NCI-H1694 (cell line): ENCODE measurements at places on chromosomes 2 and 18.
A peak's percentile ranks its signal among the peaks of the same experiment; 100 is the strongest.

- no peak for DNase-seq
Observed at GRCh38 chr2:85709401-85709811, 15.2 kb downstream of the GNLY start.

DNA sequence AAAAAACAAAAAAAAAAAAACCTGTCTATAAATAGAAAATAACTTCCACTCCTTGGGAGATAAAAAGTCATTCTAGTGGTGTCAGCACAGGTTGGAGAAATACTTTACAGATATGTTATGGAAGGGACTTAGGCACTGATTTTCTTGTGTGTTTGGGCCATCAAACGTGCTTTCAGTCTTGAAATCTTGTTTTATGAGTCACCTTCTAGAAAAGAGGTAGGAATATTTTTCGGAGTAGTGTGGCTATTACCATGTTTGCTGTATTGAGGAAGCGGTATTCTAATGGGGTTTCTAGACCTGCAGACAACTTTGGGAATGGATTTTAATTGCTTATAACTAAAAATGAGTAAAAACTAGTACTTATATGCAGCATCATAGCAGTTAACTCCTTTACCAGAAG is 12.0 kb downstream of the HNMT start:
- DNase-seq, result no peak

DNA sequence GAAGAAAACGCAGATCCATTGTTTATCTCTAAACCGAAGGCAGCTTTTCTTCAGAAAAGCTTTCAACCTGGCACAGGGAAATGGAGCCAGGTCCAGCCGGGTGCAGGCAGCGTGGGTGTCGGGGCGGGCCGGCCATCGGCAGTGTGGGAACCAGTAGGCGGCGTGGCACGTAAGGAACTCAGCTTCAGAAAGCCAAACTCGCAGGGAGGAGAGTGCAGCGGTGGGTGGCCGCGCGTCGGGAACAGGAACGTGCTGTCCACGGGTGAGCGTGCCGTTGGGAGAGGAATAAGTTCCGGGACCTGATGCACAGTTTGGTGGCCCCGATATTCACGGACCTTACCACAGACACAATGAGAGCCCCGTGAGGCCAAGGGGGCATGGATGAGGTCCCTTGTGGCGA is 270.4 kb downstream of the TWIST2 start:
- no peak for DNase-seq

DNA sequence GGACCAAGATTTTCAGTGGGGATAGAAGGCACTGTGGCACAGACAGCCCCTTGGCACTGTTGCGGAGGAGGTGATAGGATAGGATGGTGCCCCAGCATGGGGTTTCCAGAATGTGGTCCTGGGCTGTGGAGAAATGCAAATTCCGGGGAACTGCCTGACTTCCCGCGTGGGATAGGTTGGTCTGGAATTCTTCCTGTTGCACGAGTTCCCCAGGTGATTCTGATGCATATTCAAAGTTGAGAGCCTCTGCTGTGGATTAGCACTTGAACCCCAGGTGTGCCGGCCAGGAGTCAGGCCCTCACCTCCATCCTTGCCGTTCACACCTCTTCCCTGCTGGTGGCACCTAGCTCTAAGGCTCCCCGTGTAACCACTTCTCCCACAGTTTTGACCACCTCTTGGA is 15.5 kb downstream of the NCK2 start:
- no peak for DNase-seq

GRCh38 chr2:152460567-152460966 is 125.6 kb downstream of the FMNL2 start:
- no peak for DNase-seq

- no peak for DNase-seq
Observed at GRCh38 chr2:105904938-105905337, 160.2 kb downstream of the NCK2 start.

- no peak for DNase-seq
Observed at GRCh38 chr2:160331258-160332025, 131.4 kb upstream of the ITGB6 start.

GRCh38 chr2:26925100-26925791 is 45.2 kb upstream of the MAPRE3 start:
- DNase-seq, result no peak

GRCh38 chr2:198214114-198214596 is 409.8 kb downstream of the PLCL1 start:
- no peak for DNase-seq

DNA sequence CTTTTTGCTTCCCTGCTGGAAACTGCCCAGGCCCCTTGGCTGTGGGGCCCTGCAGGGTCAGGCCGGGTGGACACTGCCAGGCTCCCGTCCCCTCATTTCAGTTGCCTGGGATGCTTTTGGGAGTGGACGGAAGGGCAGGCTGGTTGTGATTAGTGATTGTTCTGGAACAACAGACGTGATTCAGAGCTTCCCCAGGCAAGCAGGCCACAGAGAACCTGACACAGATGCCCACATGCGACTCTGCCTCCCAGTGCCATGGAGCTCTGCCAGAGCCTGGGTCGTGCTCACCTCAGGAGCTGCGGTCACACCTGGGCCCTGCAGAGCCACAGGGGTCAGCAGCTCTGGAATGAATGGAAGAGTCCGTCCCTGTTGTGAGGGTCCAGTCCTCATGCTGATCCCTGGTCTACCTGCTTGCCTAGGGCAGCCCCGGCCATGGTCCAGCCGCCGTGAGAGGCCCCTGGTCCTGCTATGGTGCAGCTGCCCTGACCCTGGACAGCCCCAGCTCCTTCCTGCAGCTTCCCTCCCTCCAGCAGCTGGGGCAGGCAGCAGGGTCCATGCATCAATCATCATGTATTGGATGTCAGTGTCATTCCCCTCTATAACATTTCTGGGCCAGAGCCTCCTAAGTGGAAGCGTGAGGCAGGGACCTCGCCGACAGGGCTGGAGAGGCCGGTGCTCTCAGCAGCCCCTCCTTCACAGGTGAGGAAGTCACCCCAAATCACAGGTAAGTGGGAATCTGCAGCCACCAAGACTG is 518.6 kb upstream of the MYT1L start:
- DNase-seq, result no peak

GRCh38 chr18:77124452-77124922 is 8.1 kb downstream of the MBP start:
- DNase-seq, result no peak

DNA sequence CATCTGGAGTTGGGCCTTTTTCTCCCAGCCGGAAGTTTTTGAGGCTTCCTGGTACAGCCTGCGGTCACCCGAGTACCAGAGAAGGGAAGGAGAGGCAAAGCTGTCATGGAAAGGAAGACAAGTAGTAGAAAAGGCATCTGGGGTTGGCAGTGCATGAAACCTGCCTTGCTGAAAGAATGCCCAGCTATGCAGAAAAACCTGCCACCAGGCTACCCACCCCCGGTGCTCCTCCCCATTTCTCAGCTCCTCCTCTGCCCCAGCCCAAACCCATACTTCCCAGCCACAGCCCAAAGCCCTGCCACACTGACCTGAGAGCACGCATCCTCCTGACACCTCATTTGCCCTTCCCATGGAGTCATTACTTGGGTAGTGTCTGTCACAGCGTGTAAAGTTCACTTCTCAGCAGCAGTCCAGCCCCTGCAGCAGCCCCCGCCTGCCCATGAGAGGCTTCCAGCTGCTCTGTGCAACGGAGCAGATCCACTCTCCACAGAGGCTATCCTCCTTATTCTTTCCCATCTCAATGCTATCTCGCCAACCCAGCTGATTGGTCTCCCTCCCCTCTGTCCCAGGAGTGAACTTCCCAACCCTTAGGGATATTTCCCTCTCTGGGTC is 40.4 kb upstream of the MAL start:
- DNase-seq, result no peak

GRCh38 chr2:73337828-73338227 is 44.5 kb upstream of the EGR4 start:
- DNase-seq, result no peak

- DNase-seq, result no peak
Observed at GRCh38 chr2:16660114-16660513, 5.5 kb downstream of the CYRIA start.

DNA sequence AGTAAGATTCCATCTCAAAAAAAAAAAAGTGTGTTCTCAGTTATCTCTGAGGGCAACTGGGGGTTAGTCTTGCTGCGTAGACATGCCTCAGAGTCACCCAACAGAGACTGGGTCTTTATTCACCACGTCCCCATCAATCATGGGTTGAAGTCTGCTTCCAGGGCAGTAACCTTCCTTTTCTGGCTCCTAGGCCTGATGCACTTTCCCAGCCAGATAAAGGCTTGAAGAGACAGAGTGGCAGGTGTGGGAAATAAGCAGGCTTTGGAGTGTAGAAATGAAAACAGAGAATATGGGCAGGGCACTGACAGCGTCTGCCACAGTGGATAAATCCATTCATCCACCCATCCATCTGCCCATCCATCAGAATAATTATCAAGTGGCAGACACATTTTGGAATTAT is 134.1 kb upstream of the LGALSL start:
- DNase-seq, result no peak

DNA sequence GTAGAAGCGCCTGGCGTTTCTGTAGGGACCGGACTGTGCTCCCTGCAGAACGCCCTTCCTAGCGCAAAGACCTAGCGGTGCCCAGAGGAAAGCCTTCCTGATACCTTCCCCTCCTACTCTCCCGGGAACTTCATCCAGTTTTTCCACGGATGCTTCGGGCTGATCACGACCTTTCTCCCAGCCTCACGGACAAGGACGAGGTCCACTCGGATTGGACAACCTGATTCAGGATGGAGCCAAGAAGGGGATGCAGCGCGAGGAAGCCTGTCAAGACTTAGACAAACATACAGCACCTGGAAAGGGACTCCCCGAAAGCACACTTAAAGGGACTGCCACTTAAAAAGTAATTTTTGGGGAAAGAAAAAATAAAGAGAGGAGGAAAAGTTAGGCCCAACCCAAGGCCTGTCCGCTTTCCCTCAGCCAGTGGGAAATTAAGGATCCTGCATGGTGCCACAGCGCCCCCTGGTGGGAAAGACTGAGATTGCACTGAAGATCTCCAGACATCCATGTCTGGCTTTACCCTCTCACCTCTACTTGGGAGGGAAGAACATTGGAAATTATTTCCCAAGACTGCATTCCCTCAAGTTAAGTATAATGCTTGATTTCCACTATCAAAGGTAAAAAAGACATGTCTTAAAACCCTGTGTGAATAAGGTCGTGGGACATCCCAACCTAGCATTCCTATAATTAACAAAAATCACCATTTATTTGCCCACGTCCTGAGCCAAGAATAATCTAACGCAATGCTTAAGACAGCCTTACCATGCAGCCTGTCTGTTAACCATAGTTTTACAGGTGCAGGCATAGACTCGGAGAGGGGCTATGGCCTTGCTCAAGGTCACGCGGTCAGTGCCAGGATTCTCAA is 13.4 kb upstream of the COPS8 start:
- DNase-seq, result peak; percentile 82

DNA sequence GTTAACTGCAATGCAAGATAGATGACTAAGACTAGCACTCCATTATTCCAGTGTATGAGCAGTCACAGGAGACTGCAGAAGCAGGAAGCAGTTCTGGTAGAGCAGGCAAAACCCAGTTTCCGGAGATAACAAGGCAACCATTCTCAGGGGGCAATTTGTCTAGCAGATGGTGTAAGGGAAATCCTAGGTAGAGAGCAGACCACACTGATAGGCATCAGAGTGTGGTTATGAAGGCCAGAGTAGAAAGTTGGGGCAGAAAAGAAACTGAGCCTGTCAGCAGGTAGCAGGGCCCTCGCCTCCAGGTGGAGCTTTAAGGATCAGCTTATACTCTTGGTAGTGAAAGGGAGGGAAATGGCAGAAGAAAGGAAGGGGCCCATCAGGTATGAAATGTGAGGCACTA is 164.4 kb downstream of the PDE11A start:
- DNase-seq, result no peak

DNA sequence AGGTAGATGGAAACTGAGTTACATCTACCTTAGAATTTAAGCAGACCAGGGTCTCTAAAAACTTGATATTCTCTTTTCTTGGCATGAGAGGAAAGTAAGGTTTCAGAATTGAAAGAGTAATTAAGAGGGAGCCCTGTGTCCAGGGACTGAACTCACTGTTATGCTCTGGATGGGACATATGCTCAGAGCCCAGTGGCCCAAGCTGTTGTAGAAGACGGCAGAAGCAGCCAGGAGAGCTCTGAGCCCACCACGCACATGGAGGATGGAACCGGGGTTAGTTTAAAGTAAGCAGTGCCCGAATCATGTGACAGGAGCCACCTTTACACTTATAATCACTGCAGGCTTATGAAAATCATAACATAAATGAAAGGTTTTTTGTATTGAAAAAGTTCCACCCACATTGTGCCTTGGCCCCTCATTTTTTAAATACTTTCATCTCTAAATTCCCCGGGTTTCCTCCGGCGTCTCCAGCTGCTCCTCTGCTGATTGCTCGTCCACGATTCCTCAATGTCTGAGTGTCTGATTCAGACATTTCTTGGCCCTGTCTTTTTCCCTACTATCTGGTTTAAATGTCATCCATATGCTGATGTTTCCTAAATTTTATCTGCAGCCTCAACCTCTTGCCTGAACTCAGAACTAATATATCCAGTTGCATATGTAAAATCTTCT is 36.1 kb upstream of the SPTBN1 start:
- no peak for DNase-seq

GRCh38 chr2:164773635-164774034 is 68.0 kb downstream of the COBLL1 start:
- no peak for DNase-seq

GRCh38 chr2:66700677-66701066 is 265.7 kb downstream of the MEIS1 start:
- DNase-seq, result no peak

DNA sequence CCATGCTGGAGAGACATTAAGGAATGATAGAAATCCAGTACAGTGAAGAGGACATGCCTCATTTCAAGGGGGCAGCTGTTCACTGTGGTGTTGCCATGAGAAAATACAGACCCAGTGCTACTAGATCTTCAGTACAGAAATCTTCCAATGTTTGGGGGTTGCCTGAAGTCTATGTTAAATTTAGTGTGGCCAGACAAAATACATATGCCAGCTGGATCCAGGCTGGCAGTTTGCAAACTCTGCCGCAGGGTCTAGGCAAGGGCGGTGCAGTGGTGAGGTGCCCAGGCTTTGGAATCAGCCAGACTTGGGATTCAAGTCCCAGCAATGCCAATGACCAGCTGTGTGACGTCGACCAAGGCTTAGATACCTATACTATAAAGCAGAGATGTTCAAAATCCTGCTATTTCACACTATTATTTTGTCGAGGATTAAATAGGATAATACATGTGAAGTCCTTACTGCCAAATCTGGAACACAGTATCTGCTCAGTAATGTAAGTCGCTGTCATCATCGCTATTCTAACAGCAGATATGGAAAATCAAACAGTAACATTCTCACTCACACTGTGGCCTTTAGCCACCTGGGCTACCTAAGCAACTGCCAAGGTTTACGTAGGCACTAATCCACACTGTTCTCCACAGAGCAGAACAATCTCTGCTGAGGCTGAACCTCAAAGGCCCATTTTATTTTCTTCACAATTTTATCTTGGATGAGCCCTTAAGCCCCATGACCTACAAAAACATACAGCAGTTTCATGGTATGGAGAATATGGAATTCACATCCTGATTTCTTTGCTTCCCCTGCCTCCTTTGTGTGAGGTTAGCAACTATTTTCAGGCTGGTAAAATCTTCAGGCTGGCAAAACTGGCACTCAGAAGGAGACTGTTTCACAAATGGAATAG is 5.9 kb upstream of the TMSB10 start:
- DNase-seq, result no peak

DNA sequence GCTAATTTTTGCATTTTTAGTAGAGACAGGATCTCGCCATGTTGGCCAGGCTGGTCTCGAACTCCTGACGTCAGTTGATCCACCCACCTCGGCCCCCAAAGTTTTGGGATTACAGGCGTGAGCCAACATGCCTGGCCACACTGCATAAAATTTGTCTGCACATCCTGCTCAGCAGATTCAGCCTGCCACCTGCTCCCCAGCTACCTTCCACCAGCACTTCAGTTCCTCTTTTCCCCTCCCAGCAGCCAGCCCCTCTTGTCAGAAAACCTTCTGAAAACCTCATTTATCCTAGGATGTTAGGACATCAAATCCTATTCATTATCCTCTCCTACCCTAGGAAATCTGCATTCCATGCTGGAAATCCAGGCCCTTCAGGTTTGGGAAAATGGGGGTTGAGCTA is 99.4 kb upstream of the STPG4 start:
- no peak for DNase-seq
